SHP77 treated with DMSO at 0.1 percent for 48 hours (cell line): ENCODE measurements at places on chromosomes 6 and 20.

DNA sequence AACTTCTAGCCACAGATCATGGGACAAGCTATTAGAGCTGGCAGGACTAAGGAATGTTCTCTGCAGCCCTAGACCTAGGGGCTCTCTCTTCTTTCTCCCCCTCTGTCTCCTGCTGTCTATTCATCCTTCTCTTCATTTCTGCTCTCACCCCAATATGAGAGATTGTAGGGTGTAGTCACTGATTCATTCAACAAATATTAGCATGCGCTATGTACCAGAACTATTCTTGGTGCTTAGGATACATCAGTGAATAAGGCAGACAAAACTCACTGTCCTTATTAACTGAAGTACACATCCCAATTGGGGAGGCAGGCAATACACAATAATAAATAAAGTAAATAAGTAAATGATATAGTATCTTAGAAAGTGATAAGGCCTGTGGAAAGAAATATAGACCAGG, 14.7 kb upstream of the SIRPB2 start:
- no peak for DNase-seq

GRCh38 chr6:37041521-37041920, 36.1 kb downstream of the FGD2 start:
- DNase-seq: no peak

DNA sequence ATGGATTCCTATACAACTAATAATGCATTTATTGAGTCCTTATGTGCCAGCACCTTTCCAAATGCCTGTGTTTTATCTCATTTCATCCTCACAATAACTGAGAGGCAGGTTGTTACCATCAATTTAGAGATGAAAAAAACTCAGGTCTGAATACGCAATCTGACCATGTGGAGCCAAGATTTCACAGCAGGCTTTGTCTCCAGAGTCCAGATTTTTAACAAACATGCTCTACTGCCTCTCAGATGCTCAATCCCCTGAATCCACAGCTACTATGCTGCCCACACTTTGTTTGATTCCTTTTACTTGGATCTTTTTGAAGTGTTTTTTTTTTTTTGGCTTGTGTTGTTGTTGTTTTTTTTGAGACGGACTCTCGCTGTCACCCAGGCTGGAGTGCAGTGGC, 46.8 kb downstream of the B4GALT5 start:
- no peak for DNase-seq

- DNase-seq: no peak
These were observed 32.0 kb downstream of the GNAS-AS1 start for GRCh38 chr20:58818586-58819285.

- DNase-seq: no peak
These were observed 93.6 kb downstream of the GJA10 start for GRCh38 chr6:89987830-89988229.

DNA sequence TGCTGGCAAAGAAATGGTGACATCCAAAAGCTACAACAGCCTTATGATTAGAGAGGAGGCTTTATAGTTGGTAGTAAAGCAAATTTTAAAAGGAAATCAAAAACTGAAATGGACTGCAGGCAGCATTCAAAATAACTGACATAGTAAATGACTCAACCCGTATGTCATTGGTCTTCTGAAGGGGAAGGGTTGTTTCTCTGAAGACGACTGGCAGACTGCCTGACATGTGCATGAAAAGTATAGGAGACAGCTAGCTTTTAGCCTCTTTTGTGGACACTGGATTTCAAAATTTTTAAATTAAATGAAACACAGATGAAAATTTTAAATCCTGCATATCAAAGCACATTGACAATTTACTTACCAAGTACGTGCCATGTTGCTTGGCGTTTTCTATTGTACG, 90.7 kb downstream of the TRMT6 start:
- DNase-seq: no peak

- DNase-seq: no peak
These were observed 743 bp downstream of the CMTR1 start for GRCh38 chr6:37433657-37434271.

DNA sequence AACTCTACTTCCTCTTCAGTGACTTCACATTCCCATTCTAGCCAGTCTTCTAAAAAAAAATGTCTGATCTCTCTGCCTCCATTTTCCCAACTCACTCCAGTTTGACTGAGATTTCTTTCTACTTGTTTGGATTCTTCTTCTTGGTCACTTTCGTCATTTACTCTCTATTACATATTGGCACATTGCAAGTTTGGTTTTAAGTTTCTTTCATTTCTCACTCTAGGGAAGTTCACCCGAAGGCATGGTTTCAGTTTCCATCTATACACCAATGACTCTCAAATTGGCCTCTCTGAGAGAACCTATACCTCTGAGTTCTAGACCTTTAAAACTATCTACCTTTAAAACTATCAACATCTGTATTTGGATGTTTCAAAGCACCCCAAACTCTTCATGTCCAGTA, 51.3 kb downstream of the CD109 start:
- no peak for DNase-seq

GRCh38 chr6:46376562-46377061, 114.6 kb downstream of the RCAN2 start:
- no peak for DNase-seq

DNA sequence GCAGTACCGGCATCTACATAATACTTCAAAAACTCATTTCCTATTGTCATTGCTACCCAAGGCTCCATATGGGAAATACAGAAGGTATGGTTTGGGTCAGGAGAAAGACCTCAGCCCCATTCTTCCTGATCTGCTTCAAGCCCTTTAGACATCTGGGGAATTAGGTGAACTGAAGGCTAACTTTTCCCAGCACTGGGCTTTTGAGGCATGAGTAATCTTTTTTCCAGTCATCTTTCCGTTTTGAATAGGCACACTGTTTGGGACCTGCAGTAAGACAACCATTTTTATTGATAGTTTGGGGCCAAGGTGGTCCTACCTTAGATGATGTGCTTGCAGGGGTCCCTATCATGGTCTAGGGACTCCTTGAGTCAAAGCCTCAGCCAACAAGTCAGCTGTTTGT, 198.4 kb downstream of the HAO1 start:
- DNase-seq: no peak
